Activated T-helper 1 cell treated with anti-CD3 and anti-CD28 coated beads, Interleukin-2, amount 50 U/mL, for 16 hours (primary cell): ENCODE measurements at places on chromosomes 13 and 19.

- DNase-seq = no peak
Measured at GRCh38 chr19:13633109-13633508, 126.8 kb upstream of the CACNA1A start.

DNA sequence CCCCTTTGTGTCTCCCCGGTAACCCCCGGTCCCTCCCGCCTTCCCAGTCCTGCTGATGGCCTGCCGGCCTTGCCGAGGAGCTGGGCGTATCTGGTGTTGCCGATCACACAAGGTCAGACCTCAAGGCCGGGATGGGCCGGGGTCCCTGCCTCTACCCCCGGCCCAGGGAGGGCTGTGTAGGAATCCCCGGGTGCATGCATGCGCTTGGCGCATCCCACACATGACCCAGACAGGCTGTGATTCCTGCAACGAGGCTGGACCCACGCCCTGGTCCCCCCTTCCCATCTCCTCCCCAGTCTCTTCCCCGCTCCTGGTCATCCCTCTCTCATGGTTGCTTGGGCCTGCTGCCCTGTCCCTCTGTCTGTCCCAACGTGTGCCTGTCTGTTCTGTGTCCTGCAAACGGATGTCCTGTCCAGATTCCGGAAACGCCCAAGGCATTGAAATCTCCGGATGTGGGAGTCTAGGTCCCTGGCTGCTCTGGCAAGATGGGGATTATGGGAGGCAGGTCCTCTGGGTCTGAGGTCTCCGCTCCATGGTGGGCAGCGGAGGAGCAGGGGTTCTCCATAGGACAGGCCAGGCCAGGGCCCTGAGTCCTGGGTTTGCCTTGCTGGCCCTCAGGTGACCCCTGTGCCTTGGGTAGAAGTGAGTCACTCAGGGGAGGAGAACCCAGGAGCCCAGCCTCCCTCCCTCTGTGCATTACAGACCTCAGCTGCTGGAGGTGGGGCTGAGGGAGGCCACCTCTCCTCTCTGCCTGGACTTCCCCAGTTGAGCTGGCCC, 1.6 kb downstream of the PKN1 start:
- no peak for DNase-seq

DNA sequence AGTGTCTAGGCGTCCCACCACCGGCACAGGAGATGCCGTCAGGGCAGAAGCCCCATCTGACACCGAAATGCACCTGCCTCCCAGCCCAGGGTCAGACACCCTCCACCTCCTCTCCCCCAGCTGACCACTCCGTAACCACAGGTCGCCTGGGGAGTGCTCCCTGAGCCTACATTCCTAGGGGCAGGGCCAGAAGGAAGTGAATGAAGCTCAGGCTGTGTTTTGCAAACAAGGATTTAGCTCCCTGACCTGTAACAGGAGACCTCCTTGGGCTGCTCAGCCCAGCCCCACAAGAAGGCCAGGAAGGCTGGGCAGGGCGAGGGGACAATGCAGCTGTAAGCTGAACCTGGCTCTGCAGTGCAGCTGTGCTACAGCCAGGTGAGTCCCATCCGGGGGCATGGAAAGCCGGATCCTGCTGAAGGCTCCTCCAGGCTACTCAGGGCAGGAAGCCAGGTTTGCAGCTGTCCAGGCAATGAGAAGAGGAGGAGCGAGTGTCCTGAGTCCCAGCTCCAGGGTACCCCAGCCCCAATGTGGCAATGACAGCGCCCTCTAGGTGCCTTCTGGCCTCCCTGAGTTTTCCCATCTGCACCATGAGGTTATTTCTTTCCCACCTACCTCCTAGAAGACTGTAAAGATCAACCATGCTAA, 42.1 kb downstream of the RHPN2 start:
- DNase-seq = no peak

- DNase-seq = no peak
Measured at GRCh38 chr19:7417671-7418324, 69.1 kb downstream of the ARHGEF18 start.

DNA sequence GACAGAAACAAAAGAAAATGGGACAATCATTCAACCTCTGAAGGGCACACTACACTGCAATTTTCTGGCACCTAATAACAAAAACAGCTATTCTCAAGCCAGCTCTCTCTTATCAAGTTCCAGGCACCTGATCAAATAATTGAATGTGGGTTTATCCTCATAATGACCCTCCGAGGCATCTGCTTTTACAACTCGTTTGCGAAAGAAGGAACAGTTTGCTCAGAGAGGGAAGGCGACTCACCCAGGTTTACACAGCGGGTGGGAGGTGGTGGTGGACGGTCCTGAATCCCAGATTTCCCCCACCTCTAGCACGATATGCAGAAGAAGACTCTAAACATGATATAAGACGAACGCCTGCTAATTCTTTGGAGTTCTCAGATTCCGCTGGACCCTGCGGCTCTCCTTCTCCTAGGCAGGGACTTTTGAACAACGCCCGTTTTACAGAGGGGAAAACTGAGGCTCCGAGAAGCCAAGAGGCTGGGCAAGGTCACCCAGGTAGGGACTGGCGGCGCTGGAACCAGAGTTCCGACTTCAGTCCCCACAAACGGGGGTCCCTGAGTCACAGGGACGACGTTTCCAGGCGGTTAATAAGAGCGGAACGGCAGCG, 641 bp downstream of the SGTA start:
- DNase-seq = no peak

GRCh38 chr19:11180346-11180745, 17.0 kb downstream of the KANK2 start:
- DNase-seq = no peak

- no peak for DNase-seq
Measured at GRCh38 chr13:46684287-46685001, 112.5 kb downstream of the ESD start.

- DNase-seq = no peak
Measured at GRCh38 chr13:79740991-79741390, 260.0 kb downstream of the NDFIP2 start.

- no peak for DNase-seq
Measured at GRCh38 chr13:101211261-101211660, 205.0 kb downstream of the NALCN start.

GRCh38 chr19:16383584-16384161, 59.0 kb downstream of the KLF2 start:
- no peak for DNase-seq

DNA sequence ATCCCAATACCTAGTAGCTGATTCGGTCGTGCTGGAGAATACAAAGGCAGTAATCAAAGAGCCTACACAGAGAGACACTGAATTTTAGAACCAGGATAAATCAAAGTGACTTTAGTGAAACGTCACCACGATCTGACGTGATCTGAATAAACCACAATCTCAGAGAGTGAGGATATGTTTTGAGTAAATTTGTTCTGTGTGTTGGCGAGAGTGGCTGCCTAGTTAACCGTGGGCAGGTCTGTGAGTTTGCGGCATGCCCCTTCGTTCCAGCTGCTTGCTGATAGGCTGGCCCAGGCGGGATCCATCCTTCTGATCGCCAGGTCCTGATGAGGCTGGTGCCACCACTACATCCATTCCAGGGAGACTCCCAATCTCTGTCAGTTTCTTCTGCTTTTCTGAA, 40.4 kb downstream of the LRCH1 start:
- no peak for DNase-seq

- DNase-seq = no peak
Measured at GRCh38 chr19:32652894-32653598, 21.9 kb downstream of the ANKRD27 start.

- no peak for DNase-seq
Measured at GRCh38 chr13:38647312-38647711, 39.6 kb upstream of the FREM2 start.

DNA sequence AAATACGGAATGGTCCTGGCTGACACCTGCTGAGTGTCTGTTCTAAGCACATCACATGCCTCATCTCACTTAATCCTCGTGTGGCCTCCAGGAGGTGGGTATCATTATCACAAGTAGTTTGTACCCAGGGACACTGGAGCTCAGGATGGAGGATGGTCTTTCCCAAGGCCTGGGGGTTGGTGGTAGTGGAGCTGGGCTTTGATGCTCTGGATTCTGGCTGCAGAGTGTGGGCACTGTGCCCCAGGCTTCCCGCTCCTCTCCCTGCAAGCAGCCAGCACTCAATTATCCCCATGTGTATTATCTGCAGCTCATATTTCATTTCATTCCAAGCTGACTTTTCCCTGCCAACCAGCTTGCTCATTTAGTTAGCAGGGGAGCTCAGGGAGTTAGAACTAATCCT, 52.1 kb downstream of the SIAH3 start:
- no peak for DNase-seq

DNA sequence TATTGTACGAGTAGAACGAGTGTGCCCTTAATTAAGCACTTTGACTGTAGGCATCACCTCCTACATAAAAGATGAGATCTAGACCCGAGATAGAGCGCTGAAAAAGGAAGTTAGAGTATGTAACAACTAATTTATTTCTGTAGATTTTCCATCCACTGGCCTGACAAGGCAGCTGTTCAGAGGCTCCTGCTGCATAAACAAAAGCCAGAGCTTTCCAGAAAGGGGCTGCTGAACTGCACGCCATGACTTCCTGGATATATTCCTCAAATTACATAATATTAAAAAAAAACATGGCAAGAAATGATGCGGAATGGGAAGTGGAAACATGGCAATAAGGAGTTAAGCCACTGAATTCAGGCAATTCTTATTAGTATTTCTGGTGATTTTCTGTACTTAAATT, 89.7 kb downstream of the AKAP11 start:
- DNase-seq = no peak

DNA sequence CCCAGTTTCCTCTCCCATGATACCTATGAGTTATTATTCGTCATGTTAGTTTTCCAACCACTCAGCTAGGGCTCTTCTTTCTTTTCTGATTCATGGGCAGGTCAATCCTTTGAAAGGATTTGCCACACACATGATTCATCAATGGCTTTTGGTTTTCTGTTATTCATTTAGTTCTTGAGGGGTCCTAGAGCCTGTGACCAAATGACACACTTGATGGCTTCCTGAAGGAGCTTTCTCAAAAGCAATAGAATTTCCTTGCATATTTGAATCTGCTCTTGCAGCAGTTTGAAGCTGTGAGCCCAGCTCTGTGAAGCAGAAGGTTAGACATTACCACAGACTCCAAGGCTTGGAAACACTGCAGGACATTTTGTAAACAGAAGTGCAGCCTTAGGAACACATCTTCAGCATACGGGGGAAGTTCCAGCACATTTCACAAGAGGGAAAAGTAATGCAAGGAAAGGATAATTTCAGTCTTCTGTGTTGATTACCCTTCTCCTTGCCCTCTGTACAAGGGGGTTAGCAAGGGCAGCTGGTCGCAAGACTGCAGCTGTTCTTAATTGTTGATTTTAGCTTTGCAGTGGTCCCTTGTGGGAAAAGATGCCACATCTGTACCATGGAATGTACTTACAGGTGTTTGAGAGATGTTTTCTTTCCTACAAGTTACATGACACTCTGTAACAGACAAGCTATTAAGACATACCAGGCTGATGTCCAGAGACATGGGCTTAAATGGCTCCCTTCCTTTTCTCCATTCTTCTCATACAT, 338.6 kb downstream of the KCNRG start:
- DNase-seq = no peak

DNA sequence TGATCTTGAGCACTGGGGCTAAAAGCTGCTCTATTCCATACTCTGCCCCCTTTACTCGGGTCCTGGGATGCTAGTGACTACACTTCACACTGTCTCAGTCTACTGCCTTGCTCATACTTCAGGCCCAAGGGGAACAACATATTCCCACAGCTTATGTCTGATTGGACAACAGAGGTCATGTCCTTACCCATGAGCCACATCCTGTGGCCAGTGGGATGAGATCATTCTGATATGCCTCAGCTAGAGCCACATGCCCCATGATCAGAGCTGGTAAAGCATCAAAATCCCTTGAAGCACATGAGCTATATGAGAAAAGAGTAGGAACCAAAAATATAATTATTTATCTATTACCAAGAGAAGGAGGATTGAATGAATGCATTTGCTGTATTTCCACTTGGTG, 290.1 kb upstream of the TSHZ3 start:
- no peak for DNase-seq

GRCh38 chr13:86792153-86792651, 879.0 kb upstream of the SLITRK5 start:
- DNase-seq = no peak

DNA sequence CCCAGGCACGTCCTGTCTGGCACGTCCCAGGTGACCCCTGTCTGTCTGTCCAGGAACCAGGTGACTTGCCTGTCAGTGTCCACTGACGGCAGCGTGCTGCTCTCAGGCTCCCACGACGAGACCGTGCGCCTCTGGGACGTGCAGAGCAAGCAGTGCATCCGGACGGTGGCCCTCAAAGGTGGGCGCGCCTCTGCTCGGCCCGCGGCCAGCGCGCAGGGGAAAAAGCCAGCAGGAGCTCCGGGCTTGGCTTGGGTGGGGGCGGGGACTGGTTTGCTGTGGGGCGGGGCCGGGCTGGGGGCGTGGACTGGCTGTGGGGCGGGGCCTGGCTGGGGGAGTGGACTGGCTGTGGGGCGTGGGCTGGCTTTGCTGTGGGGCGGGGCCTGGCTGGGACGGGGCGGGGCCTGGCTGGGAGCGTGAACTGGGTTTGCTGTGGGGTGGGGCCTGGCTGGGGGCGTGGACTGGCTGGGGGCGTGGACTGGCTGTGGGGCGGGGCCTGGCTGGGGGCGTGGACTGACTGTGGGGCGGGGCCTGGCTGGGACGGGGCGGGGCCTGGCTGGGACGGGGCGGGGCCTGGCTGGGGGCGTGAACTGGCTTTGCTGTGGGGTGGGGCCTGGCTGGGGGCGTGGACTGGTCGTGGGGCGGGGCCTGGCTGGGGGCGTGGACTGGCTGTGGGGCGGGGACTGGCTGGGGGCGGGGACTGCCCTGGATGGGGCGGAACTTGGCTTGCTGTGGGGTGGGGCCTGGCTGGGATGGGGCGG, 7.2 kb downstream of the WDR18 start:
- DNase-seq = peak; percentile 44

DNA sequence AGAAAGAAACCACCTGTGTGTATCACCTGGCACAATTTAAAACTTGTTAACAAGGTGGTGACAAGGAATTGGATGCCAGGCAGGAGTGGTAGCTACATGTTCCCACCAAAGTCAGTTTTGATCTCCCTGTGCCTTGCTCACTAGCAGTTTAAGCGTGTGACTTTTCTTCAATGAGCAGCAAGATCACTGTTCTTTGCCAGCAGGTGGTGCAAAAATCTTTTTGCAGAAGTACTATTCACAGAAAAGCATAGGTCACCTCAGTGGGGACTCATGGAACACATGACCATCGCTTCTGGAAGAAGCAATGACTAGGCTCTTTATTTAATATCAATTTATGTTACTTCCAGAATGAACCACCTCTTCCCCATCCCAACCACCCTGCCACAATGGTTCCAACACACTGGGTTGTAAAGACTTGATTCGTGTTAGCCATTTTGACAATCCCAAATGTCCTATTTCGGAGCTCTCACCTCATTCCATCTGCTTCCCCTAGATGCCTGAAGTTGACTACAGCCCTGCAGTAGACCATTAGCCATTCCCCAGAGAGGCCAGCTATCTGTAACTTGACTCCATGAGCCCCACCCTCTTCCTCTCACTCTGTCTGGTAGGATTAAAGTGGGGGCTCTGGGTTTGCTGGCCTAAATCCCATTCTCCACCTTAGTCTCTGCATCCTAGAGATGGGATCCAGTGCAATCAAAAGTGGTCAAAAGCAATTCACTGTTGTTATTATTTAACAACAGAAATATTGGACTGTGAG, 59.1 kb upstream of the TNFRSF19 start:
- no peak for DNase-seq

- DNase-seq = no peak
Measured at GRCh38 chr19:46945694-46946489, 73.7 kb upstream of the NPAS1 start.
